H9 (cell line): ENCODE measurements at places on chromosomes 3 and 15. TPM values are rescaled to one million over a fixed set of nuclear protein-coding genes. Genes with fewer than 3 reads are reported as not detected.

GRCh38 chr15:81274931-81275707, 48.8 kb downstream of the STARD5 start:
- peak; percentile 89 for DNase-seq

DNA sequence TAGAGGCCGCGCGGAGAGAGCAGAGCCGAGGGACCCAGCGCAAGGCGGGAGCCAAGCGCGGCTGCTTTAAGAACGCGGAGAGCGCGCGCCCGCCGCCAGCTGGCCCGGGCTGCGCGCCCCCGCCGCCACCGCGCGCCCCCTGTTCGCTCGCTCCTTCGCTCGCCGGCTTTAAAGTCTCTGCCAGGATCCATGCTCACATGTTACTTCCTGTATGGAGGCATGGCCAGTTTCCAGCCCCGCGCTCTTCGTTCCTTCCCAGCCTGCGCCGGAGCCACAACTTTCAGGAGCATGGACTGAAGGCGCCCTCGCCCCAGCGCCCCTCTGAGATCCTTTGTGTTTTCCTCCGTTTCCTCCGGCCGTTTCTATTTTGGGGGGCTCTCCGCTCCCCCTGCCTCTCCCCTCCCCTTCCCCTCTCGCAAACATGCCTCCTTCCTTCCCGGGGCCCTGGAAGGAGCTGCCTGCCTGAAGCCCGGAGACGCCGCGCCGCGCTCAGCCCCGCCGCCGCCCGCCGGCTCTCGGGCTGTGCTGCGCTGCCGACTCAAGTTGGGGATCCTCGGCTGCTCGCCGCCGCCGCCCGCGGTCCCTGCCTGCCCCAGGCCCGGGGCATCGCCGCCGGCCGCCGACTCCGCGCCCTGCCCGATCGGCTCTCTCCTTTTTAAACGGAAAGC, at the start of gene PTPRG:
PTPRG (plus strand) TSS at position 198 of the 668 bp plus-strand sequence. CDS start 717 bp downstream, outside the sequence.
- peak; percentile 85 for DNase-seq

DNA sequence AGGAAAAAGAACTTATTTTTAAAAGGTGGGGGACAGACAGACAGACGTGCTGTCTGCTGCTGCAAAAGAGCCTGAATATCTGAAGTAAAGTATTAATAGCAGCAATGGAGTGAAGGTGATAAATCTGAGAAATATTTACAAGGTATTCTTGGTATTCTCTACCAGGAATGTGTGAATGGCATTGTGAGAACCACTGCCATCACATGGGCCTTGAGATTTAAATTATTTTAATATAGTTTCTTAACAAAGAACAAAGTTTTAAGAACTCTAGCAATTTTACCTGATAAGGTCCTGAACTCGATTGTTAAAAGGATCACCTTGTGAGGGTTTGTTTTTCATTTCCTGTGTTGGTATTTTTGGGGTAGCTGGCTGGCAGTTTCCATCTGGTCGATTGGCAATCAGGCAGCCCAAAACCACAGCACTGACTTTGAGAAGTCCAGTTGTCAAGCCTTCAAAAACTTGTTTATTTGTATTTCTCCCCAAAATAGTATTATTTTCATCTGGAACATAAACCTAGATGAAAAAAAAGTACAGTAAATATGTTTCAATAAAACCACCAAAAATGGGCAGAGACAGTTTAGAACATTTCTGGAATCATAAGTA, 97.3 kb downstream of the ISL2 start:
- no peak for DNase-seq

DNA sequence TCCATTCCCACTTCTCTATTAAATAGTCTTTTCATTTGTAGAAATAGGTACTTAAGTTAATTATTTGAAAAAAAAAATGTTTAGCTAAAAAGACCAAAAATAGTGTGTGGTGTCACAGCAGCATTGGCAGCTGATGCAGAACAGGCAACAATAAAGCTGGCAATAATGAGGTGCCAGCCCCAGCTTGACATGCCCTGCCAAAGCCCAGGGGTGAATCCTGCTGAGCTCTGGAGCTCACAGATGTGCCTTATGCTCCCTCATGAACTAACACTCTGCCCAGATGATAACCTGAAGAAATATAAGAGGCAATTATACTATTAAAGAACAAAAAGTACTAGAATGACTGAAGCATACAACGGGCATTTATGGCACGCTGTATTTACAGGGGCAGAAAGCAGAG, 63.8 kb downstream of the IGSF11 start:
- DNase-seq: no peak

- DNase-seq: no peak
Measured at GRCh38 chr3:63886858-63887257, 23.2 kb downstream of the ATXN7 start.

GRCh38 chr15:64895285-64896065, 16.2 kb upstream of the ANKDD1A start:
- no peak for DNase-seq

DNA sequence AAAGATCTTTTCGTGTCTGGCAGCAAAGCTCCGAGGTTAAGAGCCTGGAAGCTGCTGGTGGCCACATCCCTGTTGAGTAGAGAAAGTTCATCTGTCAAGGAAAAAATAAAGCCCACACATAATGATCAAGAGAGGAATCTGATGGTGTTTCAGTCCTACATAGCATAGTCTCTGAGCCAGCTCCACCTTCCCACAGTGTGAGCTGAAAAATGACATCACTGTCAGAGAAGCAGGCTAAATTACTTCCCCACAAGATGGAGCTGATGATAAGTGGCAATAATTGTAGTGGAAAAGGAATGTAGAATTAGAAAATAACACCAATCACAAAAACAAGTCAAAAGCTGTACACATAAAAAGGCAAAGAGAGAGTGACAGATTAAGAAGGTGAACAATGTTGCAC, 84.5 kb downstream of the AQP9 start:
- no peak for DNase-seq

DNA sequence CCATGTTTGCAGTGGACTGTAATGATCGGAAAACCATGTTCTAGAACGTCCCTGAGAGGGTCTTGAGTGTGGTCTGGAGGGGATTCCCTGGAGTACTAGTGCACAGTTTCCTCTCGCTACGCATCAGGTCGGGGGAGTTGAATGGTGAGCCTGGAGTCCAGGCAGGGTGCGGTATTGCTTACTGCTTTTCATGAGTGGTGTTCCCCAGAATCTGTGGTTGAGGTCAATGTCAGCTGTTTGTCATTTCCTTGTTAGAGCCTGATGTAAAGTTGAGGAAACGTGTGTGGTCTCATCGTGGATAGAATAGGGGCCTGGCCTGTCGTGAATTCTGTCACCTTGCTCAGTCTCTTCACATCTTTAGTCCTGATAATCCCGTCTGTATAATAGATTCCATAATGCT, 328.2 kb upstream of the LRRFIP2 start:
- DNase-seq: no peak

DNA sequence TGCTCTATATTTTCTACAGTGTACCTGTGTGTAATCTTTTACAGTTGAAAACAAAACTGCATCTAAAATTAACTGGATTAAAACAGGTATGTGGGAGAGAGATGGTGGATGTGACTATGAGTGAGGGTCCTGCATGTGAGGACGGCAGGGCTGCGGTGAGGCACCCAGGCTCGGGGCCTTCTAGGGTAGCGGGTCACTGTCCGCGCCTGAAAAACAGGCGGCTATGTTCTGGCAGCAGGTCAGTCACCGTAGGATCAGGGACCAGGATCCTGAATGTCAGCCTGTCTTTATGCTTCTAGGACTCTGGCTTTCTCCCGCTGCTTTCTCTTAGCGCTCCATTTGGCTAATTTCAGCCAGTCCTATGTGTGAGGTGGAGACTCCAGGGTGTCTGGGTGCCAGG, 12.6 kb downstream of the TMEM40 start:
- DNase-seq: no peak

The CXCR6 gene
- total RNA-seq: not detected in 2 replicates

The GP9 gene
- not detected in 2 replicates for total RNA-seq

The CGNL1 gene
- 32.5 and 34.6 TPM in 2 replicates for total RNA-seq

The OIP5 gene
- total RNA-seq: 30.9 and 33.3 TPM in 2 replicates

The PLCB2 gene
- 5.7 and 7.4 TPM in 2 replicates for total RNA-seq
